ENCODE measurements at places on chromosomes 5 and 9.

DNA sequence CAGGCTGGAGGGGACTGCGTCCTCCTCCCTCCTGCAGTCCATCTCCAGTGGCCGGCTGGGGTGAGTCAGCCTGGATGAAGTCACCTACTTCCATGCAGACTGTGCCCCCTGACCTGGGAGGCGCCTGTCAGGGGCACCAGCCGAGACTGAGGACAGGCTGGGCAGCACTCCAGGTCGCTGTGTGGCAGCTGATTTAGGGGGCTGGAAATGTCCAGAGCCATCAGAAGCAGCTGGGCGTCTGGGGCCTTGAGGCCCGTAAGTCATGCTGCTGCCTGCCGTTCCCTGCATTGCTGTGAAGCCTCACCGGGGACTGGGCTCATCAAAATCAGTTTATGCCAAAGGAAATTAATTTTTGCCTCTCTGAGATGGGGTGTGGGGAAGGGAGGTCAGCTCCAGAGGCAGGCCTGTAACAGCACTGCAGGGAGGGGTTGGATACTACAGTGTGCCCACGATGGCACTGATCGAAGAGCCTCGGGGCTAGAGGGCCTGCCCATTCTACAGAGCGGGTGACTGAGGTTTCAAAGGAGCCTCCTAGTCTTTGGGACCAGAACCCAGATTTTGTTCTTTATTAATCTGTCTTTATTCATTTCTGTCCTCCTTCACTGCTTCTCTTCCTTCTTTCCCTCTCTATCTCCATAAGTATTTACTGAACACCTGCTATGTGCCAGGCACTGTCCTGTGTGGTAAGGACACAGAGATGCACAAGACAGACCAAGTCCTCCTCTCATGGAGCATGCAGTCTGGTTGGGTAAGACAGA, 70.4 kb upstream of the PSD2 start:
- DNase-seq, result peak; percentile 78

GRCh38 chr5:119291877-119292276, 63.9 kb upstream of the TNFAIP8 start:
- DNase-seq, result no peak

DNA sequence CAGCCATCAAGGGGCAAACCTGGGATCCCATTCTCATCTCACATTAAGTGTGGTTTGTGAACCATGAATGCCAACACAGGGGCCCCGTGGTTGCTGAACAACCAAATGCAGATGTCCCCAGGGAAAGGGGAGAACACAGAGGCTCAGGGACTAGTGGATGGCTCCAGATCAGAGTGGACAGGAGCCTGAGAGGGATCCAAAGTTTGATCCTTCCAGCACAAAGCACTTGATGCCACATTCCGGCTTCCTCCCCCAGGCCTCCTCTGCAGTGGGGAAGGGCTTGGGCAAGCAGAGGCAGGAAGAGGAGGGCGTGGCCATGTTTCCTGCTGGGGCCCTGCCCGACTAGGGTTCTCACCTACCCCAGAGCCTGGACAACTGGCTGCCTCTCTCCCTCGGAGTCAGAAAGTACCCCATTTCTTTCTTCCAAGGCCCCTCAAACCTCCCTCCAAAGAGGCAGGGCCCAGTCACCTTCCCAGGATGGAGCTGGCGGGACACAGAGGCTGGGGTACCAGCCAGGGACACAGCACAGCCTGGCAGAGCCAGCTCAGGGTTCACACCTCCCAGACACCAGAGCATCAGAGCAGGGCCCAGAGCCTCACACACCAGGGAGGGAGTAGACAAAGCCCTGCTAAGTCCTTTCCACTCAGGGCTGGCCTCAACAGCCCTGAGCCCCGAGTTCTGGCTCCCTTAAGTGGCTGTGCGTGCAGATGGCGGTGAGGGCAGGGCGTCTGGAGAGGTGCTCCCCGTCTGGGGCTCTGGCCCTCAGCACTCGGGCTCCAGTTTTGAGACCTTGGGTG, 4.3 kb upstream of the RNF44 start:
- peak; percentile 29 for DNase-seq

DNA sequence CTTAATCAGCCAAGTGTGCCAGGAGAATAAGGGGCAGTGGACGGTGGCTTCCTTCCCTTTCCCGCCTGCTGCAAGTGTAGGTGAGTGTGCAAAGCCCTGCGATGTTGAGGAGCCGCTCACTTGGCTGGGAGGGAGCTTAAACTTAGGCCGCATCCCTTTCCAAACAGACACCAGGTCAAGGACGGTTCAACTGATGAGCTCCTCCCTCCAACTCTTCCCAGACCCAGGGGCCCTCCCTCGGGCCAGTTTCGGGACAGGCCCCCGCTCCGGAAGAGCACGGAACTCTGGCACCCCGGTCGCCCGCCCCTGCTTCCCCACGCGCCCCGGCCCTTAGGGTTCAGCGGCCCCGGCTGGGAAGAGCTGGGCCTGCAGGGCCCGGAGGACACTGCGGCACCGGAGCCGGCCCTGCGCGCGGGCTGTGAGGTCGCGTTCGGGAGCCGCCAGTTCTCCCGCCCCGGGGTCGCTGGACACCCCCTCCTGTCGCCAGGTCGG, 481 bp downstream of the MRPL36 start:
- peak; percentile 36 for DNase-seq

DNA sequence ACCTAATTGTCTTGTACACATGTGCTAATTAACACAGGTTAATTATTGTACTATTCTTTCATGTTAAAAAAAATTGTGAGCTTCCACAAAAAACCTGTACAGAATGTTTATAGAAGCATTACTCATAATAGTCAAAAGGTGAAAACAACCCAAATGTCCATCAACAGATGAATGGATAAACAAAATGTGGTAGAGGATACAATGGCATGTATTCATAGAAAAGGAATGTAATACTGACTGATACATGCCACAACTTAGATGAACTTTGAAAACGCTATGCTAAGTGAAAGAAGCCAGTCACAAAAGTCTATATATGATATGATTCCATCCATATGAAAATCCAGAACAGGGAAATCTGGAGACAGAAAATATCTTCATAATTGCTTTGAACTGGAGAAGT, 25.6 kb downstream of the RRAGA start:
- DNase-seq, result peak; percentile 62

- DNase-seq, result peak; percentile 3
Measured at GRCh38 chr9:101795147-101795546, 56.7 kb upstream of the GRIN3A start.

GRCh38 chr9:37390759-37391158, 31.7 kb upstream of the GRHPR start:
- DNase-seq, result no peak

- DNase-seq, result no peak
Measured at GRCh38 chr9:124447297-124447661, 3.0 kb upstream of the ADGRD2 start.

GRCh38 chr5:134738963-134739661, 764 bp downstream of the CAMLG start:
- DNase-seq, result peak; percentile 57

GRCh38 chr5:96601715-96602244, 60.4 kb upstream of the CAST start:
- peak; percentile 70 for DNase-seq

DNA sequence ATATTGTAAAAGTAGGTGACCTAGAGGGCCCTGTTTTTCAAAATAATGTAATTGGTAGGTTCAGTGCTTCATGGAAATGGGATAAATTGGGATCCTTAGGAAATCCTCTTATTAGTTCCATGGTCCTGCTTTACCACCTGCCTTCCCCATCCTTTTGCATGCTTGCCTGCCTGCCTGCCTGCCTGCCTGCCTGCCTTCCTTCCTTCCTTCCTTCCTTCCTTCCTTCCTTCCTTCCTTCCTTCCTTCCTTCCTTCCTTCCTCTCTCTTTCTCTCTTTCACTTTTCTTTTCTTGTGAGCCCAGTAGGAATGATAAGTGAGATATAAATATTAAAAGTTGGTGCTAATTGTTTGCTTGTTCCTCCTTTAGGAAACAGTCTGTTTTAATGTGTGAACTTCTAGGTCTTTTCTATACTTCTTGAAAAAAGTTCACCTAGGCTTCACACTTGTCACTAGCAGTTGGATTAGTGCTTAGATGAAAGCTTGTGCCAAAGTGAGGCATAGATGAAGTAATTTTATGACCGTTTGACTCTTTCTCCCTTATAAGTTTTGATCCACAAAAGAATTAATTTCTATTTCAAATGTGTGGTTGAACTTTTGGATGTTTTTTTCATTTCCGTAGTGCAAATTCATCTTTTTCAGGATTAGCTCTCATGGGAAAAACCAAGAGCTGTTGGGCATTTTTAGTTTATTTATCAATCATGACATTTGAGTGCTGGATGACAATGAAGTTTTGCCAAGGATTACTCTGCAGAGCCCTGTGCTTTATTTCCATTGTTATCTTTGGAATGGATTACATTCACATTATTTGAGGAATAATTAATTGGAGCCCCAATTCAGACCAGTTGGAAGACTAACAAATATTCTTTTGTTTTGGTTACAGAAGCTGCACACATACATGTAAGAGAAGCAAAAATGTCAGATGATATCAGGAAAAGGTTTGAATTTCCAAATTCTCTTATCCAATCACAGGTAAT, 30.7 kb downstream of the FOCAD start:
- no peak for DNase-seq

GRCh38 chr5:14125262-14125661, 17.9 kb upstream of the TRIO start:
- no peak for DNase-seq

DNA sequence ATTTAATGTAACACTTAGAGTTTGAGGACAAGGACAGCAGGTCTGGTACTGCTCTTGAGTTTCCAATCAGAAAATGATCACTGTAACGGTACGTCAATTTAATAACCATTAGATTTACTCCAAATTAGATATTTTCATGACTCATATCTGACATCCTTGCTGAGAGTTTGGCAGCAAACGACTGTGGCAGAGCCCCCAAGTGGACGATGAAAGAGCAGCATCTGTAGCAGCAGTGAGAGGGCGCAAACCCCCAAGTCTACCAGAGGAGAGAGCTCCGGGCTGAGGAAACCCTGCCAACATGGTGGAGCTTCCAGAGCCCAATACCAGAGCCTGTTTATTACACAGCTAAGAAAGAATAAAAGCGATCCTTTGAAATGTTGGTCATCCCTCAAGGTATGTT, 73.2 kb upstream of the EPB41L4A start:
- DNase-seq, result peak; percentile 77

DNA sequence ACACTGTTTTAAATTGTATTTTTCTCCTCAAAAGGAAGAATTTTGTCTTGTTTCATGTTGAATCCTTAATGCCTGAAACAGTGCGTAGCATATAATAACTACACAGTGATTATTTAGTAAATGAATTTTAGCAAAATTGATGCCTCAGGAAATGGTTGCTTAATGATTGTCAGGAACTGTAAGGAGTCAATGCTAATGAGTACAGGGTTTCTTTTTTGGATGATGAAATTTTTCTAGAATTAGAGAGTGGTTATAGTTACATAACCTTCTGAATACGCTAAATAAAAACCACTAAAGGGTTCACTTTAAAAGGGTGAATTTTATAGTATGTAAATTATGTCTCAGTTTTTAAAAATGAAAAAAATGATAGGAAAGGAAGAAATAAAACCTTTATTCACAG, 14.9 kb downstream of the FAM151B start:
- DNase-seq, result no peak

- no peak for DNase-seq
Measured at GRCh38 chr9:131598121-131598520, 52.8 kb downstream of the PRRT1B start.

- no peak for DNase-seq
Measured at GRCh38 chr5:136197462-136198142, 4.6 kb upstream of the SMIM32 start.

DNA sequence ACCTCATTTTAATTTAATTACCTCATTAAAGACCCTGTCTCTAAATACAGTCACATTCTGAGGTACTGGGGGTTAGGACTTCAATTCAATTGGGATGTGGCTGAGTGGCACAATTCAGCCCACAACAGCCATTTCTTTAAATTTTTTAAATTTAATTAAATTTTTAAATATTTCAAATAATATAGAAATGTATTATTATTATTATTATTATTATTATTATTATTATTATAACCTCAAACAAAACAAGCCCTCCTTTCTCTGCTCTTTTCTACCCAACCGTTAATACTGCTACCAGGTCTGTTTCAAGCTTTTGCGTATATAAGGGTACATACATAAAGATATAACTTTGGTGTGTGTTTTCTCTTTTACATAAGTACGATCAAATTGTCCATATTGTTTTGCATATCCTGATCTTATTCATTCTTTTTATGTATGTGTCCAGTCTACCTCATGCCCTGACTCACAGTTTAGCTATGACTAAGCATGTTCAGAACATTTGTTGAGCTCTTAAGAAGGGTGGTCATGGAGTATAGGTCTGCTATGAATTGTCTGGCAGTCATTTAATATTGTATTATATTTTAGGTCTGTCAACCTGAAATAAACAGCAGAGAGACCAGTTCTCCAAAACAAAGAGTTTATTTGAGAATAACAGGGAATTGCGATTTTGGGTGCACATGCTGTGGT, 16.1 kb upstream of the RAB14 start:
- DNase-seq, result peak; percentile 67

GRCh38 chr5:31410089-31410488, 121.8 kb downstream of the DROSHA start:
- DNase-seq, result no peak

- DNase-seq, result no peak
Measured at GRCh38 chr5:69212022-69212421, 22.6 kb downstream of the CENPH start.

- no peak for DNase-seq
Measured at GRCh38 chr5:67636091-67636490, 439.5 kb upstream of the CD180 start.

- DNase-seq, result no peak
Measured at GRCh38 chr5:1961952-1962595, 79.3 kb upstream of the IRX4 start.

DNA sequence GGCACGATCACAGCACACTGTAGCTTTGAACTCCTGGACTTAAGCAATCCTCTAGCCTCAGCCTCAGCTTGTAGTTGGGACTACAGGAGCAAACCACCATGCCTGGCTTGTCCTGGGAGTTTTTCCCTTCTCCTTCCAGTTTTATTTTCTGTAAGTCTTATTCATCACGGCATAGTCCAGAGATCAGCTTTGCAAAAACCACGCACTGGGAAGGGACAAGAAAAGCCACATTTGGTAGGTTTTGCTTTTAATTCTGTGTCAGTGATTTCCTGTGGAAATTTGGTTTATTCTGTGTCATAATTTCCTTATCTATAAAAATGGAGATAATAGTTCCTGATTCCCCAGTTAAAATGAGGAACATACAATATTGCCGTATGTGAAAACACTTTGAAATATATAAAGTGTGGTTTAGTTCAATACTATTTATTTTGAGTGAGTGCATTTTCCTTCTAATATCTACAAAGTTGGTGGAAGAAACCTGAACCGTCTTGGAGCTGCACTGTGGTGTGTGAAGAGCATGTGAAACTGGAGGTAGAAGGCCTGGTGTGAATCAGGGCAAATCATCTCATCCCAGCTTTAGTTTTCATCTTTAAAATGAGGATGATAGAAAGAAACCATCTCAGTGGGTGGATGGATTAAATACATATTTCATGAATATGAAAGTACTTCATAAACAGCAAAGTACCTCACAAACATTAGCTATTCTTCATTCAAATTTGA, 92.8 kb upstream of the ELL2 start:
- no peak for DNase-seq

DNA sequence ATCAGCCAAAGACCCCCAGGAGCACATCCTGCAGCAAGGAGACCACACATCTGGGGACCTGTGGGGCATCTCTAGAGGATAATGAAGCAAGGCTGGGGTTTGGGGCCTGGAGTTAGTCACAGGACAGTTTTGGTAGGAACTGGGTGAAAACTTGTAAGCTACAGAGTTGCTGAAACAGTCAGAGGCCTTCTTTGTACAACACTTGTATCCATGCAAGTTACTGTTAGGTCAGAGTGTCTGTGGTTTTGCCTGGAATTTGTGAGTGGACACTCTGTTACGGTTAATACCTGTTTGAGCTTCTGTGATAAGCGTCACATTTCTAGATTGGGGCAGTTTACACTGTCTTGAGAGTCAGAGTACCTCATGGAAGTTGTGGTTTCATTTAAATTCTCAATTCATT, 22.6 kb upstream of the ASPN start:
- peak; percentile 68 for DNase-seq
